ENCODE measurements at places on chromosomes 5 and 9.

GRCh38 chr9:123657941-123658340, 272.0 kb downstream of the DENND1A start:
- no peak overlapping the region for H3K27ac ChIP-seq
- H3K4me3 ChIP-seq, result no peak overlapping the region
- no peaks in the 10 kb centered on the region for H3K4me1 ChIP-seq
- no peak for DNase-seq
- no peaks in the 10 kb centered on the region for H3K27me3 ChIP-seq

GRCh38 chr5:37724395-37725125, 115.3 kb downstream of the GDNF start:
- H3K4me3 ChIP-seq, result no peak overlapping the region
- no peak for DNase-seq
- H3K27ac ChIP-seq, result no peak overlapping the region
- H3K36me3 ChIP-seq, result peaks cover 54% of the 10 kb centered on the region

DNA sequence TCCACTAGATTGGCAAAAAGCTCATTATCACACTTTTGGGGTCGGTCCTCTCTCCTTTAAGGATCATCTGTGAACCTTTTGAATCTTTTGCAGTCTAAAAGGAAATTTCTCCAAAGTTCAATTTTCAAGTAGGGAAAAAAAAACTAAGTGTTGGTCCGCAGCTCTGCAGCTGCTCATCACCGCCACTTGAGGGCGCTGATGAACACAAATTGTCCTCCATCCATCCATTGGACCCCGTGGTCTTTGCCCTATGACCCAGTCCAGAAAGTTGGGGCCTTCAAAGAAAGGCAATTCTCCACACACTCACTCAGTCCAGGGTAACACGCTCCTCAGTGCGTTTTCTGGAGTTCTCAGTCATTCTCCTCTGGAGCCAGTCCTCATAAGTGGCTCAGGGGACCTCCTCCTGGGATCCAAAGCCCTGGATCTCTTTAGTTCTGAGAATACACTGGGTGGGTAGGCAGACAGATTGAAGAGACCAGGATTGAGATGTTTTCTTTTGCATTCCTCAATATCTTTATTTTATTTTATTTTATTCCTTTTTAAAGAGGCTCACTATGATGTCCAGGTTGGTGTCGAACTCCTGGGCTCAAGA, 63.6 kb upstream of the SLC28A3 start:
- no peaks in the 10 kb centered on the region for H3K27me3 ChIP-seq
- no peaks in the 10 kb centered on the region for H3K36me3 ChIP-seq
- no peak overlapping the region for H3K4me3 ChIP-seq
- DNase-seq, result no peak
- H3K27ac ChIP-seq, result no peak overlapping the region
- H3K4me1 ChIP-seq, result no peaks in the 10 kb centered on the region

GRCh38 chr5:62306896-62307689, 1.1 kb downstream of the KIF2A start:
- peak overlapping the region; percentile 84 for H3K27ac ChIP-seq
- DNase-seq, result peak; percentile 82
- H3K4me1 ChIP-seq, result peaks cover 40% of the 10 kb centered on the region
- no peaks in the 10 kb centered on the region for H3K27me3 ChIP-seq
- H3K36me3 ChIP-seq, result peaks cover 23% of the 10 kb centered on the region
- peak overlapping the region; percentile 78 for H3K4me3 ChIP-seq

DNA sequence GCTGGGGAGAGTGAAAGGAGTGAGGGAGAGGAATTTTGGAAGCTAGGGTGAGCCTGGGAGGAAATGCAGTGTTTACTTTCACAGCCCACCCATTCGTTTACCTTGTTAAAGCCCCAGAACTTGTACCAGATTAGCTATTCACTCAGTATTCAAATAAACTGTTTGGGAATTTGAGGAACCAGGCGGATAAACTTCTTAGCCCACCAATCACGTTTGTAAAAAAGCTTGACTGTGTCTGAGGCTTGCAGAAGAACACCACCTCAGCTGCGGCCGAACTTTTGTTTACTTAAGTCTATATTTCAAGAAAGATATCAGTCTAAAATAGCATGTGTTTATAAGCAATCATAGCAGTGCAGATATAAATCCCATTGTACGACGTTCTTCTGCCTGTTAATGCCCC, 5.2 kb upstream of the TLE1 start:
- H3K4me1 ChIP-seq, result peaks cover 6% of the 10 kb centered on the region
- DNase-seq, result no peak
- H3K36me3 ChIP-seq, result no peaks in the 10 kb centered on the region
- H3K4me3 ChIP-seq, result no peak overlapping the region

GRCh38 chr5:143671674-143672569, 140.0 kb upstream of the HMHB1 start:
- H3K36me3 ChIP-seq, result no peaks in the 10 kb centered on the region
- no peak overlapping the region for H3K4me3 ChIP-seq
- no peaks in the 10 kb centered on the region for H3K27me3 ChIP-seq
- no peaks in the 10 kb centered on the region for H3K4me1 ChIP-seq
- DNase-seq, result no peak

- no peak overlapping the region for H3K27ac ChIP-seq
- peak overlapping the region; percentile 35 for H3K4me3 ChIP-seq
- no peaks in the 10 kb centered on the region for H3K36me3 ChIP-seq
- H3K4me1 ChIP-seq, result peaks cover 19% of the 10 kb centered on the region
These were observed 1.9 kb downstream of the VLDLR start for GRCh38 chr9:2623288-2624050.
